ENCODE measurements at places on chromosomes 12 and 14. TPM values are rescaled to one million over a fixed set of nuclear protein-coding genes. Genes with fewer than 3 reads are reported as not detected.

GRCh38 chr14:50831726-50832168 lies 785 bp upstream of the NIN start:
- no peak for DNase-seq

GRCh38 chr14:101875727-101876554 lies 88.4 kb upstream of the DYNC1H1 start:
- DNase-seq: peak; percentile 44

GRCh38 chr12:111685811-111686573 lies at the start of the genes ACAD10 and BRAP:
Gene ACAD10, plus strand, starts transcription at chr12:111686053. Its CDS starts 6,657 bp downstream, at chr12:111692710.
Gene BRAP, minus strand, starts transcription at chr12:111685956. Its CDS starts 164 bp downstream, at chr12:111685792.
- peak; percentile 98 for DNase-seq

KCNH5 gene
- polyA plus RNA-seq: not detected

AGAP2 gene
- polyA plus RNA-seq: 7.1 TPM

Data from muscle of arm (tissue), 14 donors.